ENCODE measurements at places on chromosomes 4 and X.
A peak's percentile ranks its signal among the peaks of the same experiment; 100 is the strongest.

DNA sequence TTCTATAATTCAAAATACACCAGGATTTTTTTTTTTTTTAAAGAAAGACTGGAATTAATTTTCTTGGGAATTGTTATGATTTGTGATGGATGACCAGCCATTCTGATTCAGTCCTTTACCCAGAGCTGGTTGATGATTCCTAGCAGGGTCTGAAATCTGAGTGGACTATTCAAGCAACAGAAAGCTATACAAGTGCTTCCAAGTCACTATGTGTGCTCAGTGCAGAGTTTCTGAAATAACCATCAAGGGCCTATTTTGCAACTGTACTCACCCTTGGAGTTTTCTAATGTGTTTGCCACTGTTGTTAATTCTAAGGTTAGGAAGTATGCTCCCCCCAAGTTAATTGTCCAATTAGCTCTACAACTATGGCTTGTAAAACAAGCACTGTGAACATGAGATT is 137.7 kb upstream of the RAPGEF2 start:
- DNase-seq: no peak

GRCh38 chrX:122878269-122878668 is 305.8 kb upstream of the GRIA3 start:
- DNase-seq: no peak

- DNase-seq: peak; percentile 59
These were observed at the start of the genes AIMP1 and TBCK for GRCh38 chr4:106315968-106316772. TSS of gene AIMP1 (plus strand) at chr4:106316550. CDS start at chr4:106325010, 8,460 bp downstream. TSS of gene TBCK (minus strand) at chr4:106316209. CDS start at chr4:106308960, 7,249 bp downstream.

DNA sequence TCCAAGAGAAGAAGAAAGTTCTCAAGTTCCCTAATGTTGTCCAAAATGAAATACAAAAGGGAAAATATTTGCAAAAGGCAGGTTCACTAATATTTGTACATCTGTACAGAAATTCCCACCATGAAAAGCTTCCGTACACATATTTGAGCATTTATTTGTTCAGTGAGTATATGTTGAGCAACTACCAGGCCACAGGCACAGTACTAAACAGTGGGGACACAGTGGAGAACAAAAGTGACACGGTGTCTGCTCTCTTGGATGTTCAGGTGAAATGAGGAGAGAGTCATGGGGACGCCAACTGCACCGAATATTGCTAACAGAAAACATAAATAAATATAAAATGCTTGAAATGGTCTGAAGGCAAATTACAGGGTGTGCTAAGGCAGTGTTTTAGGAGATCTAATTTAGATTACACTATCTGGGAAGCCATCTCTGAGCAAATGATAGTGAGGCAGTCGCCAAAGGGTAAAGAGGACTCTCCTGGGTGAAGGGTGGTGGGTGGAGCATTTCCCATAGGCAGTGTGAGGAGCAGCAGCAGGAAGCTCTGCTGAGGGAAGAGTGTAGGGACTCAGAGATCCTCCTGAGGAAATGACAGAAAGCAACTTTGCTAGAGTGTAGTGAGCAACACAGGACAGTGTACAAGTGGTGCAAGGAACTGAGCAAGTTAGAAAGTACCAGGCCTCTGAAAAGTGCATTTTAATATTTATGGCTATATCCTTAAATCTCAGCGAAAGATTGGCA is 375.2 kb downstream of the GALNTL6 start:
- DNase-seq: no peak

GRCh38 chr4:1497189-1497801 is 91.1 kb upstream of the NKX1-1 start:
- no peak for DNase-seq

GRCh38 chr4:132662456-132662855 is 486.6 kb upstream of the PCDH10 start:
- no peak for DNase-seq

- DNase-seq: no peak
These were observed 45.3 kb downstream of the STK26 start for GRCh38 chrX:132068405-132068804.

- no peak for DNase-seq
These were observed 16.3 kb downstream of the TAF9B start for GRCh38 chrX:78123190-78123589.

DNA sequence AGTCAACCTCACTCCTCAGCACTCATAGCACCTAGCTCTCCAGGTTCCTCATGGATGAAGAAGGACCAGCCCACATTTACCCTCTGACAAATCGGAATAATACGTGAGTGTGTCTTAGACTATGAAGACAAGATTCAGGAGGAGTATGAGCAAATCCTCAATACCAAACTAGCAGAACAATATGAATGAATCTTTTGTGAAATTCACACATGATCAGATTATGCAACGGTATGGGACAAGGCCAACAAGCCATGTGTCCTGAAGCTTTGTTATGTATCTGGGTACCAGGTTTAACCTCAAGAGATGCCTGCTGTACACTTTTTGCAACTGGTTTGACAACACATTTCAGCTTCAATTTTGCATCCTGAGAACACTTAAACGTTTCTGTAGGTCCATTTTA is 300.1 kb downstream of the OPHN1 start:
- DNase-seq: no peak

- no peak for DNase-seq
These were observed 1411.1 kb upstream of the TENM3 start for GRCh38 chr4:180832073-180832472.

Data from AG09309 (cell line).